Astrocyte of the cerebellum (primary cell): ENCODE measurements at places on chromosomes 12 and 14.

DNA sequence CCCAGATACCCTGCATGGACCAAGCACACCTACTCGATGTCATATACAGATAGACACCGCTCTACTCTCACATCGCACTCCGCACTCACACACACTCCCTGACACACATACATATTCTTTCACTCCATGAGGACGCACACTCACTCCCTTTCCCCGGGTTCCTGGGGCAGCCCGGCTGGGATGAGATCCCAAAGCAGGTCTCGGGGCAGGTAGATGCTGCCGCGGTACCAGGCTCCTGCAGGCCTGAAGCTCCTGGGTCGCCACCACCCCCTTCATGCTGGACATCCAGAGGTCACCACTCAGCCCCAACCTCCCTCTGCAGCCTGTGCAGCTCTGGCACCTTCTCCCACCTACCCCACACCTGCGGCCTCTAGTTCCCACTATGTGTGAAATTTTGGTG is 2.3 kb downstream of the C1QL4 start:
- DNase-seq, result no peak

GRCh38 chr12:44696542-44696941 is 179.6 kb downstream of the NELL2 start:
- DNase-seq, result no peak

DNA sequence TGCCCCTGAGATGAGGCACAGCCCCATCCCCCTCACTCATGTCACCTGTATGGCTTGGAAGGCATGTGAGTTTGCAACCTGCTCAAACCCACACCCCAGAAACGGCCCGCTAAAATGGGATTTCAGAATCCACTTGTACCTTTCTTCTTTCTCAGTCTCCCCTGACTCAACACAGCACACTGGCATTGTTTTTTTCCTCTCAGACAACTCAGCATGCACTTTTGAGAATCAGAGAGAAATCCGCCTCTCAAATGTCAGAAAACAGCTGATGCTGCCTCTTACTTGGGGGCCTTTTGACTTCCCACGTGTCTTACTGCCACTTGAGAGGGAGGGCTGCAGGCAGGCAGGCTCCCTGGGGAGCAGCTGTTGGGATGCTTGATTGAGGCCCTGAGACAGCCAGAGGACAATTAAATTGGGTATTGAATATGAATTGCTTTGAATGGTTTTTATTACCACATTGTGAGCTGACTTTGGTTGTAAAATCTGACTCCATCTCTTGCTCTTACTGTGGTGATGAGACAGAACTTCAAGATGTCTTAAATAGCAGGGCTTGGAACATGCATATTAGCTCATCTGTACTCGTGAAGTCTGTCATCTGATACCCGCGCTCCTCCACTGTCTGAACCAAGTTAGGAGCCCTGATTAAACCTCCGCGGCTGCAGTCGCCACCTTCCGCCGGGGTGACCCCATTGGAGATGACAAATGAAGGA is 96.6 kb downstream of the APAF1 start:
- no peak for DNase-seq

DNA sequence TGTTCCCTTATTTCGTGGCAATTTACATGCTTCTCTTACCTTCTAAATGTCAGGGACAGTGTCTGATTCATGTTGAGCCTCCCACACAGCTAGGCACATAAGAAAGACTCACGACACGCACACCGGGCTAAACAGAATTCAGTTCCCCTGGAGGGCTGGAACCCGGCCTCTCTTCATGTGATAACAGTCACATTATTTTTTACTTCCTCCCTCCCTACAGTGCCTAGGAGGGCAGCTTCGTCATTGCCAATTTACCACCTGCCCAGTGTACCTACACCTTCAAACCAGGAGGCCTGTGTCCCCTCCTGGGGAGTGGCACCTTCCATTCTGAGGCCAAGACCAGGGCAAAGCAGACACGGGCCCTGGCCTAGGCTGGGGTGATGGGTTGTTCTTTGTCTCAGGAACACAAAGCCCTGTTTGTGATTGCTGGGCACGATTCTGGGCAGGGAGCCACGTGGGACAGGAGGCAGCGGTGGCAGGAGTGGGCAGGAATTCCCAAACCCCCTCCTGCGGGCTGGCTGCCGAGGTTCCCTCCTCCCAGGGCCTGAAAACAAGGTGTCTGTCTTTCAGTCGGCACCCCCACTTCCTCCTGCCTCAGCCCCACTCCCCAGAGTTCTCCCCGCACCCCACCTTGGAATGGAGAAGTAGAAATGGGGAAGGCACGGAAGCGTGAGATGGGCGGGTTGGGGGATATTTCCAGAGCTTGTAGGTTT is 6.8 kb upstream of the RASAL1 start:
- no peak for DNase-seq

DNA sequence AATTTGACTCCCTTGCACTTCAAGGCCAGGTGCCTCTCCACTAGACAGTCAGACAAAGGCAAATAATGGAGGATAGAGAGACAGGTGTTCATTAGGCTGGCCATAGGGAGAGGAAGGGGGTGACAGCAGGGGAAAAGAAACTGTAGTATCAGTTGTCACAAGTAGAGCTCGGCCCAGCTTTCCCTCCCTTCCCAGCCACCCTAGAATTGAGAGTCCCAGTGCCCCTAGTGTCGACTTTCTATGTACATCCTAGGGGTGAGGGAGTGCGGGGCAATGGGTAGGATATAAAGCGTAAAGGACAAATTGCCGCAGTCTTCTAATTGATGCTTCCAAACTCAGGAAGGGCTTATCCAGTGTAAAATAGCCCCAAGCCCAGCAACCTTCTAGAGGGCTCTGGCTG is 39.0 kb downstream of the BAZ2A start:
- no peak for DNase-seq

DNA sequence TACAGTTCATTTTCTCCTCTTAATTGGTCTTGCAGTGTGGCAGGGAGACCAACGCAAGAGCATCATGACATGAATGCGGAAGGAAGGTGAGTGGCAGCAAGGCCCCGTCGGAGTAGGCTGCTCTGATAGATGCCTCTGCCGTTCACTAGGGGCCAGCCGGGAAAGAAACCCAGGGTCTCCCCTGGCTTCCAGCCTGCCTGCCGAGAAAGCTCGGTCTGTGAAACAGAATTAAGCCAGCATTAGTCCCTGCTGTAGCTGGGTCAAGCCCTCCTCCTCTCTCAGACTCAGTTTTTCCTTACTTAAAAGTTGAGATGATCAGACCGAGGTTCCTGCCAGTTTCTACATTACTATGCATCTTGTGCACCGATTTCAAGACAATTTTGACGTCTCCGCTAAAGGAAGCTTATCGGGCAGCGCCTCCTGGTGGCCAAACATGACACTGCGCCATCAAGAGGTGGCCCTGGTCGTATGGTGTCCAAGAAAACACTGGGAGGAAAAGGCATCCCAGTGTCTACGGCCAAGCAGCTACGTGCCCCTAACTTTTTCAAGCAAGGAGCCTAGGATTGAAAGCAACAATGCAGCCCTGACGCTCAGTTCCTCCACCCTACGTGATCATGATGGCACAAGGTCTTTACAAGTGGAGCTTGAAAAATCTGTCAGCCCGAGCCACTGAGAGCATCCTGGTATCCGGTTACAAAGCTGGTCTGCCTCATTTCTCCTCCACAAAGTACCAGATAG is 131.6 kb downstream of the KSR2 start:
- peak; percentile 60 for DNase-seq

GRCh38 chr12:15186597-15186996 is 34.6 kb downstream of the RERG start:
- no peak for DNase-seq

DNA sequence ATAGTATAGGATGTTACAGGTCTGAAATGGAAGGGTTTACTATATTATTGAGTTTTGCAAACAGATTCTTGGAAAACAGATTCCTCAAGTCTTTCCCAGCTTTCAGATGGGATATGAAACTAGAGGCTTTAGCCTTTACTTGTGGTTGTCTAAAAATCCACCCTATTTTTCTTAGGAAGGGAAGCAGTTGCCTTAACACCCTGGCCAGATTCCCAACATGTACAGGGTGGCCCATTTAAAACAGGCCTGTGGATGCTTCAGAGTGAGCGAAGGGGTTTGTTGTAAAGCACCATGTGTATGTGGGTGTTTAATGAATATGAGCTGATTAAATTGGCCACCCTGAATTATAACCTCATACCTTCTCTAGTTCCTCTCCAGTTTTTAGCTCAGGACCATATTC is 415.9 kb downstream of the ZFP36L1 start:
- no peak for DNase-seq

- DNase-seq, result no peak
These were observed 46.1 kb downstream of the DDX11 start for GRCh38 chr12:31119803-31120211.

DNA sequence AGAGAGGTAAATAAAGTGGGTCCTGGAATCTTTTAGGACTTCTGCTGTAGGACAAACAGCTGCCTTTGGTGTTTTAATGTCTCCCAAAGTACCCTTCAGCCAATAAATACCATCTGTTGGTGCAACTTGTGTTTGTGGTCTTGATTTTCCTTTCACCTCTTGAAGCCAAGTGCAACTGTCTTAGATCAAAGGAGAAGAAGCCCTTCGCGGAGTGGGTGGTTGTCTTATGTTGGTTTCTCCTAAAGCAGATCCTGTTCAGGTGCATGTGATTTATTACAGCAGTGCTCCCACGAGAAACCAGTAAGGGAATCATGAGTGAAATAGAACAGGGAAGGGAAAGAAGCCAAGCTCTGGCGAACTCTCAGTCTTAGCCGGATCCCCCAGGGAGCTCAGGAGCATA is 27.7 kb downstream of the HRK start:
- no peak for DNase-seq

DNA sequence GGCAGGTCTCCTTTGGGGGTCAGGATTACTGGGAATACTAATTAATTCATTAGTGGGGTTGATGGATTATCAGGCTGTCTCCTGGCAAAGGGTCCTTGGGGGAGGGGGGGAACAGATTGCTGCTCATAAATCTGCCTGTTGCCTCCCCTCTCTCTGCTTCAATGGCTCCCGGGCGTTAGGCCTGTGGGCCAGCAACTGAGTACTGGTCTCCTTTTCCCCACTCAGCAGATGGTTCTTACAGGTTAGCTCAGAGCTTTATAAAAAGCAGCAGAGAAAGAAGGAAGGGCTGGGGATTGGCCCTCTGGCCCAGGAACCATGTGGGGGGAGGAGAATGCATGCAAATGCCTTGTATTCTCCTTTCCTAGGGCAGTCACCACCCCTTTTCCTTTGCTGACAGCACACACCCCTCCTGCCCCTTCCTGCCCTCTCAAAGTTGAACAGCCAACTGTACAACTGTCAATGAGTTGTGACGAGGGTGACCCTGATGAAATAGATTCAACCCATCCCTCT is 2.3 kb upstream of the NEUROD4 start:
- DNase-seq, result no peak

DNA sequence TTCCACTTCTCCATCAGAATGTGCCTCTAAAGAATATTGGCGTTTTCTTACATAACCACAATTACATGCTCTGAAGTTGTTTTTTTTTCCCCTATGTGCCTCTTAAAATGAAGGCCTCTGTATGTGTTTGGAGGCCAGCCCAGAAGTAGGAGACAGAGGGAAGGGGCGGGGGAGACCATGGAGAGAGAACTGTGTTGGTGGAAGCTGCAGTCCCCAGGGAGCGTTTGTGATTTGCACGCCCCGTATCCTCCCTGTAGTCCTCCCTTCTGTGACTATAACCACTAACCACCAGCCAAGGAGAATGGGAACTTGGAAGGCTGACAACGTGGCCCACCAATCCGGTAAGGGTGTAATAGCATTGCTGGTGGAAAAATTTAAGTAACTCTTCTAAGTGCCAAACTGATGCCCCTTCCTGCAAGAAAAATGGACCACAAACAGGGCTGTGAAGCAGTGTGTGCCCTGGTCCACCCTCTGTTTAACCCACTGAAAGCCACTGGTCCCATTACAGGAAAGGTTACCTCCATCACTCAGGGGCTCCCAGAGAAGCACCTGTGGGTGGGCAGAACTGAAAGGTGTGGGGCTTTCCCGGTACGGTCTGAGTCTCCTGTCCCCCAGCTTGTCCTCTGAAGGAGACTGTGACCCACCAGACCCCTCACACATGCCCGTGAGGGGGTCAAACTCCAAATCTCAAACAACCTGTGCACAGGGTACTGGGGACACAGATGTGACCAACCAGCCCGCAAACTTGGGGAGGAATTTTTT is 36.8 kb downstream of the CCDC88C start:
- peak; percentile 72 for DNase-seq

DNA sequence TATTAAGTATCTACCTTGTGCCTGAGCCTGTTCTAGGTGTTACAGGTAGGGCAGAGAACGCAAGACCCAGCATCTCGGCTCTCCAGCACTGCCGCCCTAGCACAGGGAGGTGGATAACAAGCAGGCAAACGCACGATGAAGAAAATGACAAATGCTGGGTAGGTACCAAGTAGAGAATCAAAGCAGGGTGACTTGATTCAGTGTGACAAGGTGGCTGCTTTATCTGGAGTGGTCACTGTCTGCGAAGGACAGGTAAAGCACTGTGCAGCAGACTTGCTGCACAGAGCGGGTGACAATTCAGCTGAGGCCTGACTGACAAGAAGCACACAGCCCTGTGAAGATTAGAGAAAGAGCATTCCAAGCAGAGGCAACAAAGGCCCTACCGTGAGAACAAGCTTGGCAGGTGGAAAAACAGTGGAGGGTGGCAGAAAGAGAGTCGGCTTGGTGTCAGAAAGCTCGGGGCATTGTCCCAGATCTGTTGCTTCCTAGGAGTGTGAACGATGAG is 12.9 kb downstream of the PRKCH start:
- no peak for DNase-seq

GRCh38 chr12:94149781-94150239 is 1.4 kb downstream of the PLXNC1 start:
- DNase-seq, result no peak

GRCh38 chr12:30169839-30170591 is 386.3 kb upstream of the TMTC1 start:
- DNase-seq, result no peak

GRCh38 chr12:53290661-53291060 is 4.7 kb upstream of the PFDN5 start:
- DNase-seq, result no peak

DNA sequence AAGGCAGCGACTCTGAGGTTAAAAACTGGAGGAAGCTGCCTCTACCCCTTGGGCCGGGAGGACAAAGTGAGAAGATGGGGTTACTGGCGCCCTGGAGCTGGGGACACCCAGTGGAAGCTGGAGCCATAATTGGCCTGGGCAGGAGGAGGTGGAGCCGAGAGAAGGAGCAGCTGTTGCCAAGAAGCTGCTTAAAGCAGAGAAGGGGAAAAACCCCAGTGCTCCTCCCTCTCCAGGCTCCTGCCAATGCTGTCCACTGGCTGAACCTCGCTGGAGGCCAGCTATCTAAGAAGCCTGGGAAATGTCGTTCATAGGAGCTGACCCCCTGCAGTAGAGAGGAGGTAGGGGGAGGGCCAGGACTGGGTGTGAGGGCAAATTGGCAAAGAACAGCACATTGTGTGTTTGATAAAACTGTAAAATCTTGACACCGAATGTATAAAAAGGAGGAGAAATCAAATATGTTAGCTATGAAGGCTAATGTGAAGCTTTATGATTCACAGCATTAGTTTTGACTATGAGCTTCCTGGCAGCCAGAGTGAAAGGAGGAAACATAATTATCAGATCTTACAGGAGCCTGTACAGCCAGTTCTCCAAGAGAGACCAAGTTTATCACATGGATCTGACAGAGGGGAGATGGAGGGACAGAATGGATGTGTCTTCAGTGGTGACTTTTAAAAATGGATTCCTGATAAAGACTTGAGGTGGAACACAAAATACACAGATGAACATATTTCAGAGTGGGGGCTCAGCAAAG is 9.5 kb downstream of the HHIPL1 start:
- DNase-seq, result peak; percentile 75

- no peak for DNase-seq
These were observed 1.0 kb downstream of the NUAK1 start for GRCh38 chr12:106137530-106138356.

- DNase-seq, result no peak
These were observed 62.0 kb downstream of the PLEKHA5 start for GRCh38 chr12:19191563-19191962.
